Cortex of kidney (tissue), 1 donor: ENCODE measurements at places on chromosomes 2 and 18.

- no peak for DNase-seq
These were observed 33.0 kb upstream of the GATA6 start for GRCh38 chr18:22136395-22136794.

DNA sequence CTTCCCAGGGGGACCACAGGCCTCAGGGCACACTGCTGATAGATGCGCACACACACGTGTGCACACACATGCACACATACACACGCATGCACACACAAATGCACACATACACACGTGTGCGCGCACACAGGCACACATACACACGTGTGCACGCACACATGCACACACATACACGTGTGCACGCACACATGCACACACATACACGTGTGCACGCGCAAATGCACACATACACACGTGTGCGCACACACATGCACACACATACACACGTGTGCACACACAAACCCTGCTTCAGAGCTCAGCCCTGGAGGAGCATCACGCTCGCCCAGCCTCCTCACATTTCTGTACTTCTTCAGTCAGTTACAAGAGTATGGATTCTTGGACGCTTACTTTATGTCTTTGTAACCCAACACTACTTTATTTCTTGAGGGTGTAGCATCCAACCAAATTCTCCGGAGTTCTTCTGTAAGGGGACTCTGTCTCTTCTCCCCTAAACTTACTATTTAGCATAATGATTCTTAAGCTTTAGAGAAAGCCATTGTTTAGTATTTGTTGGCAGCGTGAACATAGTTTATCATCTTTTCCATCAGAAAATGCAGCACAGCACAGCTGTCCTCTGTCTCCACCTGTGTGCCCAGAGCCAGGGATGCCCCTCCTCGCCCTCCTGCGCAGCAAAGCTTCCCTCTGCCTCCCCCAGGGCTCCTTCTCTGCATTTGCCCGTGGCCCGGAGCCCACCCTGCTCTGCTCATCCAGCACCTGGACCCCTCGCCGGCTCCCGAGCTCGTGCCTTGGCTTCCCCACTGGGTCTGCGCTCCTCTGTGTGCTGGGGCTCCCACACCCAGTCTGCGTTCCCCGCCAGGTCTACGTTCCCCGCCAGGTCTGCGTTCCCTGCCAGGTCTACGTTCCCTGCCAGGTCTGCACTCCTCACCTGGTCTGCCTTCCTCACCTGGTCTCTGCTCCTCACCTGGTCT, 74.4 kb upstream of the CTDP1 start:
- DNase-seq: no peak

GRCh38 chr2:121665504-121665903, 16.2 kb upstream of the CLASP1 start:
- DNase-seq: no peak

DNA sequence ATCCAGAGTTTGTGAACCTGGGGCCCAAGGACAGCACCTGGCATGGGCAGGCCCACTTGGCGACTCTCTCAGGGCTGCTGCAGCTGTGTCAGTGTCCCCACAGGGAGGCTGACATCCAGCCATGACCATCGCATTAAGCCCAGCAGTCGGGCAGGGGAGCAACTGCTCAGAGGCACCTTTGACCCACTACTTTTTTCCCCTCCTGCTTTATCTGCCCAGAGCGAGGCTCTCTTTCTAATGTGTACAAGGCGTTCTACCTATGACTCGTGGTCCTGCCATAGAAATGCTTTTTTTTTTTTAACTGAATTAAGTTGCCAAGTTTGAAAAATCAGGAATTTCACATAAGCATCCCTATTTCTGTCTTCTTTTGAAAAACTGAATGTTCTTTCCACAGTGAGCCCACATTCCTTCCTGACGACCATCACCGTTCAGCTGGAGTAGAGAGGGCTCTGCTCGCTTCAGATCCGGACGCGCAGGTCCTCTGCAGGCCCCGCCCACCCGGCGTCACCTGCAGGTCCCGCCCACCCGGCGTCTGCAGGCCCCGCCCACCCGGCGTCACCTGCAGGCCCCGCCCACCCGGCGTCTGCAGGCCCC, 403 bp upstream of the CLUL1 start:
- DNase-seq: no peak

GRCh38 chr2:68287580-68288441, 31.9 kb downstream of the CNRIP1 start:
- DNase-seq: no peak

DNA sequence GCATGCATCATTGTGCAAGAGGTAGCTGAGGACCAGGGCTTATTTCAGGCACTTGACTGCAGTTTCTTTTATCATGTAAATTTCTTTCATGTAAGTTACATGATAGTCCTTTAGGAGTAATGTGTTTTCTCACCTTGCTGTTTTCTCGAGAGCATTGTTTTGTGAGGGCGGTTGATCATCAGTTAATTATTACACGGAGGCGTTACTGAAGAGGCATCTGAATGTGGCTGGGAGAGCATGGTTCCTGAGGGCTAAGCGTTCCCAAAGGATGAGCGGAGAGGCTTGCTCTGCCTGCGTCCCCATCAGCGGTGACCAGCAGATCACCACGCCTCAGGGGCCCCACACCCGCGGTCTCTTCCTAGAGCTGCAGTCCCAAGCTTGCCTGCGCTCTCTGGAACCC, 156.1 kb upstream of the NFATC1 start:
- no peak for DNase-seq

- no peak for DNase-seq
These were observed 7.2 kb upstream of the ALKAL2 start for GRCh38 chr2:295090-295489.

- no peak for DNase-seq
These were observed 295.2 kb downstream of the SRBD1 start for GRCh38 chr2:45315861-45316260.

- DNase-seq: no peak
These were observed 68.3 kb upstream of the BOD1L2 start for GRCh38 chr18:57078614-57079013.

DNA sequence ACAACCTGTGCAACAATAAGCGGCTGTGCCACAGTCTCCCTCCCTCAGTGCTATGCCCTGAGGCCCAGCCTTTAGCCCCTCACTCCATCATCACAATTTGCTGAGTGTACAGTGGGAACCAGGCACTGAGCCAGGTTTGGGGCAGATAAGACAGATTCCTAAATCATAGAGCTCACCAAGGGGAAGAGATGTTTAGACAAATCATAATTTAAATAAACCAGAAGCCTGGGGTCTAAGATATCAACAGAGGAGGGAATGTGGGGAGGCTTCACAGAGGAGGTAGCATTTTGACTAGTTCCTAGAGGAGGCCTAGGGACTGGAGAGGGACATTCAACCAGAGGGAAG, 139.3 kb upstream of the EPAS1 start:
- DNase-seq: no peak

DNA sequence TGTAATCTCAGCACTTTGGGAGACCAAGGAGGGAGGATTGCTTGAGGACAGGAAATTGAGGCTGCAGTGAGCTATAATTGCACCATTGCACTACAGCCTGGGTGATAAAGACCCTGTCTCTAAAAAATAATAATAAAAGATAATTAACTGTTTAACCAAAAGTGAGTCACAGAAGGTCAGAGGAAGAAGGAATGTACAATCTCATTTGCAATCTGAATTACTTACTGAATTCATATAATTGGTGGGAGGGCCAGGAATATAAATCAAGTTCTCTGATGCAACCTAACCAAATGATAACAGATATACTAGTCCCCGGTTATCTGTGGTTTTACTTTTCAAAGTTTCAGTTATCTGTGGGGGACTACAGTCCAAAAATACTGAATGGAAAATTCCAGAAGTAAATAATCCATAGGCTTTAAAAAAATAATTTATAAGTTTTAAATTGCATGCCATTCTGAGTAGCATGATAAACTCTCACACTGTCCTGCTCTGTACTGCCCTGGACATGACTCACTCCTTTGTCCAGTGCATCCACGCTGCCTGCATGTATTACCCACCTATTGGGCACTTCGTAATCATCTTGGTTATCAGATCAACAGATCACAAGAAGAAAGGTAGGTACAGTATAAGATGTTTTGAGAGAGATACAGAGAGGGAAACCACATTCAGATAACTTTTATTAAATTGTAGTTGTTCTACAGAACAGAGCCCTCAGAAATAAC, 12.8 kb upstream of the MATN3 start:
- no peak for DNase-seq

- no peak for DNase-seq
These were observed 209.0 kb upstream of the COPS8 start for GRCh38 chr2:236876642-236877041.

DNA sequence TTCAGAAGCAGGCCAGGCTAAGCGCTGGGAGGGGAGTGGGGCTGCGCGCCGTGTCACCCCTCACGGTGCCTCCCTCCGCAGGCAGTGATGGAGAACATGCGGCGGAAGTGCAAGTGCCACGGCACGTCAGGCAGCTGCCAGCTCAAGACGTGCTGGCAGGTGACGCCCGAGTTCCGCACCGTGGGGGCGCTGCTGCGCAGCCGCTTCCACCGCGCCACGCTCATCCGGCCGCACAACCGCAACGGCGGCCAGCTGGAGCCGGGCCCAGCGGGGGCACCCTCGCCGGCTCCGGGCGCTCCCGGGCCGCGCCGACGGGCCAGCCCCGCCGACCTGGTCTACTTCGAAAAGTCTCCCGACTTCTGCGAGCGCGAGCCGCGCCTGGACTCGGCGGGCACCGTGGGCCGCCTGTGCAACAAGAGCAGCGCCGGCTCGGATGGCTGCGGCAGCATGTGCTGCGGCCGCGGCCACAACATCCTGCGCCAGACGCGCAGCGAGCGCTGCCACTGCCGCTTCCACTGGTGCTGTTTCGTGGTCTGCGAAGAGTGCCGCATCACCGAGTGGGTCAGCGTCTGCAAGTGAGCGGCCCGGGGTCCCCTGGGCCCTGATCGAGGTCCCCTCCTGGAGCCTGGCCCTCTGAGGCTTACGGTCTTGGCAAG, 12.2 kb downstream of the WNT10A start:
- no peak for DNase-seq

DNA sequence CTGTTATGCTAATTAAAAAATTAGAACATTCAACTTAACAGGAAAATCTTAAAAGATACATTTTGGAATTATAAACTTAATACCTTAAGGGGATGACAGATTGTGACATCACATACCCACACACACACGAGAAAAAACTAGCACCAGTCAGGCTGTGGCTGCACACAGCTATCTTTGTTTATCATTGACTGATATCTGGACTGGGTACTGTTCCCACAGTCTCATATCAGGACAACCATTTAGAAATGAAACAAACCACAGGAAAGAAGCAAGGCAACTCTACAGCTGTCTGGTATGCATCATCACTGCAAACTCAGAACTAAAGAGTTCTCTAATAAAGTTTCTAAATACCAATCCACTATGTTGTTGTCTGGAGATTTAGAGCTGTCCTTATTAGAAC, 210.9 kb upstream of the SMAD7 start:
- DNase-seq: no peak

DNA sequence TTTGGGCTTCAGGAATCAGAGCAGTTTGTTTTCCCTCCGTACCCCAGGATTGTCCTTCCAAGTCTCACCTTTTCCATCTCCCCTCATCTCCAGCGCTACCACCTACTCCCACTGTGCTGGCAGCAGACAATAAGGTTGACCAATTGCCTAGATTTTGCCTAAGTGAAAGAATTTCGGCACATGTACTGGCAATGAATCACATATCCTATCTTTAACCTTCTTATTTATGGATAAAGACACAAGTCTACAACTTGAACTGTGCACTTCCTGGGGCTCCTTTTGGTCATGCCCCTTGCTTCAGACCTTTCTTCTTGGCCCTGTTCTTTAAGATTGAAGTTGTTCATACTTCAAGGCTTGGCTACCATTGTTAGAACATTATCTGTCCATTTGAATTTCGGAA, 71.4 kb downstream of the KCMF1 start:
- DNase-seq: no peak

GRCh38 chr2:101998896-101999789, 7.4 kb downstream of the IL1R2 start:
- DNase-seq: no peak

DNA sequence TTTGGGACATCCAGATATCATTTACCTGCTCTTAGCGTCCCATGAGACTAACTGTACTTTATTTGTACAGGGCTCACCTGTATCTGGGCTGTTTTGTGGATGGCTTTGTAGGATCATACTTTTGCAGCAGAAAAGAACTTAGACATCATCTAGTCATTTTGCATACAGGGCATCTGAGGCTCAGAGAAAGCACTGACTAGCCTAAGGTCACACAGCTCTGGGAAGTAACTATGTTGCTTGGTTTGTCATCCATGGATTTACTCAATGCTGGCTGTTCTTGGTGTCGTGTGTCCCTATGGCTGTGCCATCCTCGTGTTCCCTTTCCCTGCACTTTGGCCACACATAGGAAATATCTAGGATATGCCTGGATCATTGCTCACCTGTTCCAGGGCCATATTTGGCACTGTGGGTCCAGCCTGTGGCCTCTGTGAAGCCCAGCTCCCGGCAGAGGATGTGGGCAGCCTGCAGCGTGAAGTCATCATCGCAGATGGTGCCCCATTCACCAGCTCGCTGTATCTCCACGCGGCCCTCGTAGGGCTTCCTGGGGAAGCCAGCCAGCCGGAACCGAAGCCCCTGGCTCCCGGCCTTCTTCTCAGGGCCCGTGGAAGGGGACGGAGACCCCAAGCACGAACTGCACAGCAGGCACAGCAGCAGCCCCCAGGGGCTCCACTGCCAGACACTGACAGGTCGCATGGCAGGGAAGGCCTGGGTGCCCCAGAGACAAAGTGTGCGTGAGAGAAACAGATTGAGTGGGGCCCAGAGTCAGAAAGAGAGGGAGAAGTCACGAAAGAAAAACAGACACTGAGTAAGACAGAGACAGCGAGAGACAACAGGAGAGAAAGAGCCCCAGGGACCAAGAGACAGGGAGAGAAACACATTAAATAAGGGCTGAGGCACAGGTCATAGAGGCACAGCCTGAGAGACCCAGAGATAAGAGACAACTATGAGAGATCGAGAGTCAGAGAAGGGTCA, 1.5 kb downstream of the LOXL3 start:
- DNase-seq: no peak

- no peak for DNase-seq
These were observed 166.4 kb downstream of the TMEM247 start for GRCh38 chr2:46645681-46646162.

- no peak for DNase-seq
These were observed 36.4 kb downstream of the COL3A1 start for GRCh38 chr2:189010536-189010935.

DNA sequence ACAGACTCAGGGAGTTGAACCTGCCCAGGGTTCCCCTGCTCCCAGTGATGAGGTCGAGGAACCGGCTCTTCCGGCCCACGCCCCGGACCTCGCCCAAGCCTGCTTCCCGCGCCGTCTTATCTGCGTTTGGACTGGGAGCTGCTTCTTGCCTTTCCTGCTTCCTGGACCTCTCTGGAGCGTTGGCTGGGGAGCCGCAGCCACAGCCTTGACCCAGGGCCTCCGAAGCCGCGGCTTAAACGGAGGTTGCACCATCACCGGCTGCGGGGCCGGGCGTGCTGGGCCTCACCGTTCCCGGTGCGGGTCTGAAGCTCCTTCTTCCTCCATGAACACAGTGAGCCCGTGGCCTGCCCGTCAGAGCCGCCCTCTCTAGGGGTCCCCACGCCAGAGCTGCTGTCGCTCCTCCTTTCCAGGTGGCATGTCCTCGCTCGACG, 13.3 kb downstream of the NTSR2 start:
- DNase-seq: no peak

- DNase-seq: no peak
These were observed 18.9 kb downstream of the KRTCAP3 start for GRCh38 chr2:27461118-27461517.
